ENCODE measurements at places on chromosomes 4 and X.

DNA sequence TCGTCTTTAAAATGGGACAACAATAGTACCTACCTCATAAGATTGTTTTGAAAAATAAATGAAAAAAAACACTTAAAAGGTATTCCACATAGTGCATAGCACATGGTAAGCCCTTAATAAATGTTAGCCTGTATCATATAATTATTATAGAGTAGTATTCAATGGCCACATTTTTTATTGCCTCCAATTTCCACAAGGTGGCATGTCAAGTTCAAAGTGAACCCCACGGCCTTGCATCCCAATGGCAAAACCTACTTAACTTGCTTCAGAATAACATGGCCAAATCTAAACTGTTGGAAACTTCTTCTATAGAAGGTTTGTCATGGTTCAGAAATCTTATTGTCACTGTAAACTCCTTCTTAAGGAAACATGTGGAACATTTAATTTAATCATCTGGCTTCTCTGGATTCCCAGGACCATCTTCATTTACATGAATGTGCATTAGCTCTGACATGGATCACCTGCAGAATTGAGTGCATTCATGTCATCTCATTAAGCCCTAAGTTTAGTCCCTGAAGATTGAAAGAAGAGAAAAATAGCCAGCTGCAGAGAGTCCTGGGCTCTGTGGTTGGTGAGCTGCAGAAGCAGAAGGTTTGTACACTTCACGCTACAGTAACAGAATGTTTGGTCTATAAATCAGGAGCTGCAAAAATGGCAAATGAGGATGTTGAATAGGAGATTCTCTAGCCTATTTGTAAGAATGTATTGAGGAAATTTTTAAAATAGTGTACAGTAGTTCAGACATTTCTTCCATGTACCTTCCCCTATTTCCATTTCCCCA lies 61.0 kb downstream of the ANXA3 start:
- no peaks in the 10 kb centered on the region for H3K4me1 ChIP-seq
- no peaks in the 10 kb centered on the region for H3K36me3 ChIP-seq
- no peaks in the 10 kb centered on the region for H3K27me3 ChIP-seq

GRCh38 chrX:133888984-133889383 lies 96.4 kb downstream of the GPC3 start:
- no peak overlapping the region for H3K27ac ChIP-seq
- no peaks in the 10 kb centered on the region for H3K4me1 ChIP-seq
- no peaks in the 10 kb centered on the region for H3K27me3 ChIP-seq
- H3K36me3 ChIP-seq: no peaks in the 10 kb centered on the region

DNA sequence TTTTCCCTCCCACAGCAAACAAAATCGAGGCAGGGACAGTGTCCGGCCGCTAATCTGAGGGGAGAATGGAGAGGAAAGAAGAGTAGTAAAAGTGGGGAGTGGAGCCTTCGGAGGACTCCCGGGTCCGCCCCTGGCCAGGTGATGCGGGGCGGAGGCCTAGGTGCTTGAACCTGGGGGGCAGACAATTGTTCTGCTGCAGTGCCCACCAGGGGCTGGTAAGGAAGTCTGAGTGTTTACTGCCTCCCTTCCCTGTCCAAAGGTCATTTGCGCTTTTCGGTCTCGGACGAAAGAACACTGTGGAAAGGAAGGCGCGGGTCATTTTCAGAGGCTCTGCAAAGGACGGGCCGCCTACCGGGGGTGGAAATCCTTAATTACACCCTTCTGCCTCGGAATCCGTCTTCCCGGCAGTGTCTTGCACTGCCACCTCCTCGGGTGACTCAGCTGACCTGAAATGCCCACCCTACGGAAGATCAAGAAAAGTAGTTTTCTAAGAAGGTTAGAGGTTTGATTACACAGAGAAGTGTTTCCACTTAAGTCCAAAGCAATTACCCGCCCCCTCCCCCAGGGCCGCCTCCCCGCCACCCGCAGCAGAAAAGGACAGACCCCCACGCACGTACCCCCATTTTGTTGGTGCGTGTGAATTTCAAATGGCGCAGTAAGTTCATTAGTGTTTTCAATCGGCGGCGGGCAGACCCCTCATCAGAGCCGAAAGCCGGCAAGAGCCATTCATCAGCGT lies 99.9 kb upstream of the TENM3 start:
- peaks cover 42% of the 10 kb centered on the region for H3K27me3 ChIP-seq
- DNase-seq: no peak
- H3K4me3 ChIP-seq: peak overlapping the region; percentile 65

- no peaks in the 10 kb centered on the region for H3K4me1 ChIP-seq
- DNase-seq: no peak
- no peak overlapping the region for H3K4me3 ChIP-seq
These were observed 53.9 kb upstream of the PPP2R3B start for GRCh38 chrX:440636-441035.

DNA sequence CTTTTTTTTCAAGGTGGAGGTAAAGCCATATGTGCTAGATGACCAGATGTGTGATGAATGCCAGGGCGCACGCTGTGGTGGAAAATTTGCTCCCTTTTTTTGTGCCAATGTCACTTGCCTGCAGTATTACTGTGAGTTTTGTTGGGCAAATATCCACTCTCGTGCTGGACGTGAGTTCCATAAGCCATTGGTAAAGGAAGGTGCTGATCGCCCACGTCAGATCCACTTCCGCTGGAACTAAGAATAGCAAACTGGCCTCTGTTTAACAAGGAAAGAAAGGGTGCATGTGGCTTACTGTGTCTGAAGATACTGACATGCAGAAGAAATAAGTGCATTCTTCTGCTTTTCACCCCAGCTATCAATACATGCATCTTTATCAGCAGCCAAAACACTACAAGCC lies 63.9 kb downstream of the CPEB2 start:
- H3K36me3 ChIP-seq: peaks cover 27% of the 10 kb centered on the region
- no peaks in the 10 kb centered on the region for H3K27me3 ChIP-seq
- no peaks in the 10 kb centered on the region for H3K4me1 ChIP-seq
- H3K27ac ChIP-seq: no peak overlapping the region

- H3K36me3 ChIP-seq: no peaks in the 10 kb centered on the region
- DNase-seq: no peak
- no peak overlapping the region for H3K27ac ChIP-seq
- H3K27me3 ChIP-seq: no peaks in the 10 kb centered on the region
- no peak overlapping the region for H3K4me3 ChIP-seq
These were observed 108.4 kb upstream of the DIPK2B start for GRCh38 chrX:45309096-45309495.

- no peaks in the 10 kb centered on the region for H3K27me3 ChIP-seq
- no peak for DNase-seq
- no peak overlapping the region for H3K27ac ChIP-seq
- H3K4me1 ChIP-seq: no peaks in the 10 kb centered on the region
- no peak overlapping the region for H3K4me3 ChIP-seq
These were observed 87.4 kb upstream of the CITED1 start for GRCh38 chrX:72392816-72393800.

DNA sequence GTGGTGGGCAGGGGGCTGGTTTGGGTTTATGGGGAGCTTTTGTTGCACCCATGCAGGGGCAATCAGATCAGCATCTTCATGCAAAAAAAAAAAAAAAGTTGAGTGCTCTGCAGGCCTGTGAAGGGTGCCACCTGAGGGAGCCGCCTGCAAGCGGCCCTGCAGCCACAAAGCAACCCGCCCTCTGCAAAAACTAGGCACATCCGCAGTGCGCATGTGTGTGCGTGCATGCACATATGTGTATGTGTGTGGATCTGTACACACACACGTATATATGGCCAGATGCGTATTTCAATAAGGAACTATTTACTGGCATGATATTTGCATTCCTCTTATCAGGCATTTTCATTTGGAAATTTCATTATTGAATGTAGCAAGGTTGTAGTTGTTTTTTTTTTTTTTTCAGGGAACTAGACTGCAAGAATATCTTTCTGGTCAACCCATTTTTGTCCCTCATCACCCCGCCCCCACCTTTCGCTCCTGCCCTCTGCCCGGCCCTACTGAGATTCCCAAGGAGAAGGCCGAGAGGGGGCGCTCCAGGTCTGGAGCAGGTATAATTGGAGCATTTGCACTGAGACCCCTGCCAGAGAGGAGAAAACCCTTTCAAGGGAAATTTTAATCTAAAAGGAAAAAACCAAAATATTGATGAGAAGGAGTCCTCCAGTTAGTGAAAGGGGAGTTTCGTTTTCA lies 18.1 kb downstream of the CCNQ start:
- H3K27ac ChIP-seq: no peak overlapping the region
- no peaks in the 10 kb centered on the region for H3K27me3 ChIP-seq
- H3K4me3 ChIP-seq: no peak overlapping the region
- peaks cover 5% of the 10 kb centered on the region for H3K4me1 ChIP-seq
- H3K36me3 ChIP-seq: no peaks in the 10 kb centered on the region
- DNase-seq: no peak

GRCh38 chrX:16711219-16711811 lies 1.2 kb downstream of the CTPS2 start:
- peak overlapping the region; percentile 89 for H3K27ac ChIP-seq
- H3K4me3 ChIP-seq: peak overlapping the region; percentile 75
- H3K4me1 ChIP-seq: peaks cover 5% of the 10 kb centered on the region
- H3K36me3 ChIP-seq: no peaks in the 10 kb centered on the region
- DNase-seq: no peak
- no peaks in the 10 kb centered on the region for H3K27me3 ChIP-seq

GRCh38 chrX:50815120-50815519 lies 1.1 kb upstream of the SHROOM4 start:
- no peaks in the 10 kb centered on the region for H3K27me3 ChIP-seq
- H3K4me1 ChIP-seq: no peaks in the 10 kb centered on the region
- DNase-seq: no peak
- H3K4me3 ChIP-seq: no peak overlapping the region
- H3K27ac ChIP-seq: no peak overlapping the region

DNA sequence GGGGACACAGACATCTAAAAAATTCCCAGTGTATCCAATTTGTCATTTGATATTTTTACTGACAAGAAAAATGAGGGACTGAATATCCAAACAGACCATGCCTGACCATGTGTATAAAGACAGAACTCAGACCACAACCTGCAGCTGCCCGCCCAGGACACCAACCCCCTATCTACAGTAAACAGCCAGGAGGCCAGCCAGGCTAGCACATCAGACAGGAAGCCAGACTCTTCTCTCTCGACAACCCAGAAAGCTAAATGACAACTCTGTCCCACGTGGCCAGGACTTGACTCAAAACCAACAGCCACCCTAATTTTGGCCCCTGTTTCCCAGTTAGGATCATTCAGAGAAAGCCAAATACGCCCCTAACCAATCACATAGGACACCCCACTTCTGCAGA lies 15.1 kb downstream of the AFAP1 start:
- H3K4me1 ChIP-seq: peaks cover 4% of the 10 kb centered on the region
- H3K27ac ChIP-seq: no peak overlapping the region
- no peak for DNase-seq
- no peaks in the 10 kb centered on the region for H3K36me3 ChIP-seq
- H3K4me3 ChIP-seq: no peak overlapping the region

GRCh38 chrX:134161162-134161561 lies 75.8 kb upstream of the CCDC160 start:
- no peaks in the 10 kb centered on the region for H3K27me3 ChIP-seq
- no peak for DNase-seq
- no peaks in the 10 kb centered on the region for H3K36me3 ChIP-seq
- H3K27ac ChIP-seq: no peak overlapping the region
- H3K4me3 ChIP-seq: no peak overlapping the region

- no peak for DNase-seq
- H3K27me3 ChIP-seq: no peaks in the 10 kb centered on the region
- no peaks in the 10 kb centered on the region for H3K36me3 ChIP-seq
- no peak overlapping the region for H3K4me3 ChIP-seq
- no peak overlapping the region for H3K27ac ChIP-seq
These were observed 47.0 kb downstream of the FTHL17 start for GRCh38 chrX:31024866-31025265.

- no peak overlapping the region for H3K4me3 ChIP-seq
- no peak overlapping the region for H3K27ac ChIP-seq
- no peak for DNase-seq
- H3K36me3 ChIP-seq: no peaks in the 10 kb centered on the region
- H3K4me1 ChIP-seq: peaks cover 6% of the 10 kb centered on the region
These were observed 44.0 kb downstream of the ARHGEF6 start for GRCh38 chrX:136736690-136737089.

GRCh38 chr4:14008494-14008893 lies 381.0 kb upstream of the BOD1L1 start:
- DNase-seq: no peak
- no peaks in the 10 kb centered on the region for H3K27me3 ChIP-seq
- no peak overlapping the region for H3K27ac ChIP-seq
- H3K4me3 ChIP-seq: no peak overlapping the region

DNA sequence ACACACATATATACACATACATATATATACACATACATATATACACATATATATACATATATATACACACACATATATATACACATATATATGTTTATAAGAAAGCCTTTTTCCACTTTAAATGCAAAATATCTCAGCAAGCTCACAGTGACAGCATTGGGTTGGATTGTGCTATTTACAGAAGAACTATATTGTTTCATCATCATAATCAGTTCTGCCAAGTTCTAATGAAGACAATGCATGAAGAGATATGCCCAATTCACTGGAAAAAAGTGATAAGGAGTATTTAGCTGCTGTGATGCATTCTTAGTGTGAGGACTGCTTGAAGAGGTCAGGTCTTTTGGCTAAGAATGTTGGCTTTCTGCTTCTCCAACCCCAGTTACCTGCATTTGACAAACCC lies 54.4 kb downstream of the RNF150 start:
- DNase-seq: no peak
- no peaks in the 10 kb centered on the region for H3K27me3 ChIP-seq
- no peaks in the 10 kb centered on the region for H3K36me3 ChIP-seq
- no peak overlapping the region for H3K27ac ChIP-seq
- H3K4me1 ChIP-seq: no peaks in the 10 kb centered on the region

- no peak overlapping the region for H3K4me3 ChIP-seq
- no peak for DNase-seq
- peaks cover 59% of the 10 kb centered on the region for H3K4me1 ChIP-seq
- peak overlapping the region; percentile 48 for H3K27ac ChIP-seq
These were observed 12.2 kb downstream of the WDR1 start for GRCh38 chr4:10104211-10104990.

DNA sequence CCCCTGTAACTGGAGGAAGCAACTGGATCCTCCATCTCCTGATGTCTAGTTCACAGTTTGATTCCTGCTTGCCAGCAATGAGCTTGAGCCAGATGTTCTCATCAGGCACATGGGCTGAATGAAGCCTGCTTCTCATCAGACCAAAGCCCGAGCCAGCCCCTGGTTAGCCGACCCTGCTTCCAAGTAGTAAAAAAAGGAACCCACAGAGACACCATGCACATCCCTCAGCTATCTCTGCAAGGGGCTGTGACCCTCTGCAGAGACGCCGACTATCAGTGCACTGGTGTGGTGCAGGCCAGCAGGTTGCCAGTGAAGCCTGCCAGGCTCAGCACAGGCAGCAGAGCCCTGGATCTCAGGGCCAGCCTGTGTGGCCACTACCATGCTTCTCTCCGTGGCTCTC lies 2.8 kb downstream of the DCTD start:
- no peaks in the 10 kb centered on the region for H3K27me3 ChIP-seq
- H3K4me3 ChIP-seq: no peak overlapping the region
- H3K4me1 ChIP-seq: peaks cover 15% of the 10 kb centered on the region

DNA sequence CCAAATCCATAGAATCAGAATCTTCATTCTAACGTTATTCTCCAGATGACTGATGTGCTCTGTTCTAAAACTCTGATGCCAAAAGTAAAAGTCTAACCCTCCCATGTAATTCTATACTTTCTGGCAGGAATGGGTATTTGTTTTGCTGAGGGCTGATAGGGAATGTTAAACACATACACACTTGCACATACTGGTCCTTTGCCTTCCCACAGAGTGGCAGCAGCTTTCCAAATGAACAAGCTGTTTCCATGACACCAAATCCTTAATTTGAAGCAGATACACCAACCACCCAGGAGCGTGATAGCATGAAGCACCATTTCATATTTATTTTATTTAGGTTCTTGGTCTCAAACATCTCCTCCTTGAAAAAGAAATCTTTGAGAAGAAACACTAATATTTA lies 155.5 kb upstream of the PRDX4 start:
- no peaks in the 10 kb centered on the region for H3K27me3 ChIP-seq
- no peak for DNase-seq
- H3K4me3 ChIP-seq: no peak overlapping the region
- no peaks in the 10 kb centered on the region for H3K4me1 ChIP-seq
- no peak overlapping the region for H3K27ac ChIP-seq
